Stimulated activated CD4-positive, alpha-beta T cell treated with anti-CD3 and anti-CD28 coated beads, Interleukin-12 subunit alpha, Interleukin-12 subunit beta, amount 100 ng/mL, for 4 hours (primary cell): ENCODE measurements at places on chromosomes 3 and 15.

DNA sequence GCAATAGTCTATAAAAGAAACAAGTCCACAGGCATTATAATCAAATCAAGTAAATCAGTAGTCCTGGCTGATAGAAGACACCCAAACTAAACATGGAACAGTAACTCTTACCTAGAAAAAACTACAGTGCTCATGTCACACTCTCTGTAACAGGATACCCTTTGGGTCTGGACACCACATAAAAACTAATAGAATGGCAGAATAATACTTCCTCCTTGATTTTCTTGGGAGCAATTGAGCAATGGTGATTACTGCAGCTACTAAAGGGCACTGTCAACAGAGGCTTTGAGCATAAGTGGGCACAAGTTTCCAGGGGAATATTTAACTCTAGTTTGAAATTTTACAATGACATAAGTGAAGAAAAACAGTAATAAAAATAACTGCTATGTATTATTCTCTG is 59.5 kb downstream of the GLB1 start:
- DNase-seq = no peak

DNA sequence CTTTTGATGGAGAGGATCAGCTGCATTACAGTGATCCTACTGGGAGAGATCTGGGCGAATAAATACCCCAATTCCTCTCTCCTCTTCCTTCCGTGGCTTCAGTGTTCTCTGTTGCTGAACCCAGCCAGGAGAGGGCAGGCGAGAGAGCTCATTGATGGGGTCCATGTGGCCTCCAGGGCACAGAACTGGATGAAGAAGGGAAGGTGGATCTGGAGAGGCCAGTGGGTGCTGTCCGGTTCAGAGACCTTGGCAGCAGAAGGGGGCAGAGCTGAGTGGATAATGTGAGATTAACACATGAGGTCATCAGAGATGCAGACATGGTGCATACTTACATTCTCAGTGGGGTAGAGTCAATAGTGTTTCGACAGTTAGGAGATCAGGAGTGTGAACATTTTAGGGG is 193.6 kb downstream of the CLSTN2 start:
- peak; percentile 0 for DNase-seq

DNA sequence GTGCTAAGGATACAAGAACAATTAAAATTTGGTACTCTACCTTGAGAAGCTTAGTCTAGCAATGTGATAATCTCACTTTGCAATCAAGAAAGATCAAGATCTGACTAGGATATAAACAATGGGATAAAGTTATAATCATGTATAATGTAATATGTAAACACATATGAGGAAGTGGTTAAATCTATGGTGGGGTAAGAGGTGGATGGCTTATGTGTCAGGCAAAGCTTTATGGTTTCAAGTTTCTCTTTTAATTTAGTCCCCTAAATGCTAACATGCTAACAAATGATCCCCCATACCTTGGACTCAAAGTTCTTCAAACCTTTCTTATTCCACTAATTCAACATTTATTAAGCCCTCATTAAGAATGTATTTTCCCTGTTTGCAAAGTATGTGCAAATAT is 2.5 kb downstream of the RSL24D1 start:
- no peak for DNase-seq

GRCh38 chr3:125383744-125384143 is 8.6 kb upstream of the ZNF148 start:
- no peak for DNase-seq

- no peak for DNase-seq
Measured at GRCh38 chr15:60005352-60006202, 1.5 kb downstream of the FOXB1 start.

DNA sequence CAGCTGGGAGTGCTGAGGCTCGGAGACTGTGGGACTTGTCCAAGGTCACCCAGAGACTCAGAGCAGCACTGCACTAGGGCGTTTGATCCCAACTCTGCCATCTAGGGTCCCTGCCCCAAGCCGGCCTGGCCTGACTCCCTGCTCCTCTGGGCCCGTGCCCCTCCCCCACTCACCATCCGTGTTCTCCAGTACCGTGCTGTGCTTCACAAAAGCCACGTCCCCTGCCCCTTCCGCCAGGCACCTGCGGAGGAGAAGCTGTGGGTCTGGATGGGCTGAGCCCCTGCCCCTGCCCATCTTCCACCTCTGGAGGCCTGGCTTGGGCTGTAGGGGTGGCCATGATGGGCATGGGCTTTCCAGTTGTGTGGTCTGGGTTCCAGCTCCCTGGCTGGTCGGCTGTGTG is 8.4 kb downstream of the MELTF start:
- no peak for DNase-seq

DNA sequence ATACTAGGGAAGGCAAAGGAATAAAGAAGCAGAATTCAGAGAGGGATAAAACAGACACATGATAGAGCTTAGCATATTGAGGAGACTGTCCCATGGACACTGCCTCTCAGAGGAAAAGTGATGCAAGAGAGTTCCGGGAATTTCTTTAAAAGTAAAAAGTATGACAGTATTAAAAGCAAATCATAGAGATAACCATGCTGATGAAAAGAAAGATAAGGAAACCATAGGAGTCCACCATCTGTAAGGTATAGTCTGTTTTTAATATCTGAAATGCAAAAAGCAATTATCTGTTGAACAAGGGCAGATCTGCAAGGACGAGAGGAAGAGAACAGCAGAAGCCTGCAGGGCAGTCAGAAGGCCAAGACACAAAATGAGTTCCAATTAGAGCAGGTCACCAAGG is 495.9 kb upstream of the GOLIM4 start:
- no peak for DNase-seq

DNA sequence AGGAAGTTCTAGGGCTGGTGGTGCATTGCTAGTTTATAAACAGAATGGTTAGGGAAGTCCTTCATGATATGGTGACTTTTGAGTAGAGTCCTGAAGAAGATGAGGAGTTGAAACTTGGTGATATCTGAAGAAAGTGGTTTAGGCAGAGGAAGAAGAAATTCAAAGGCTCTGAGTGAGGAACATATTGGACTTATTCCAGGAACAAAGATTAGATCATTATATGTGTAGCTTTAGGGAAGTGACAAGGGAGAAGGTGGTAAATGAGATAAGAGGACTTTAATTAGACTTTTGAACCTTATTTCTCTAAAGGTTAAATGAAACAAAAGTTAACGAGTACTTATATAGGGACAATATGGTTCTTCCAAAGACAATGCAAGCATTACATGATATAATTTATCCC is 286.7 kb downstream of the DOCK3 start:
- DNase-seq = no peak

DNA sequence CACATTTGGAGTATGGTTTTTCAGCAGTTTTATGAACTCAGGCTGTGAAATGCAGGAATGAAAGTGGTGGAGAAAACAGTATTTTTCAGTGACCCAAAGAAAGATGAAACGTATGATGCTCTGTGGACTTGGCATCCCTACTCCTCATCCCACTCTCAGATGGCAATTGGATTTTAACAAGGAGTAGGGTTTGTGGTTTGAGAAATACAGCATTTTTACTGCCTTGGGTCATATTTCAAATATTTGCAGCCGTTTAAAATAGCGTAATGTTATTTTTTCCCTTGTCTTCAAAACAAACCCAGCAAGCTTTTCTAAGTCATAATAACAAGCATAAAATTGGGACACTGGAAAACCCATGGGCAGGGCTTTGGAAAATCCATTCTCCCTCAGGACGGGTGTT is 117.2 kb upstream of the LRIG1 start:
- no peak for DNase-seq

GRCh38 chr3:170641510-170642236 is 55.8 kb upstream of the SLC7A14 start:
- DNase-seq = no peak

- DNase-seq = no peak
Measured at GRCh38 chr3:43525941-43526607, 95.7 kb downstream of the ANO10 start.

DNA sequence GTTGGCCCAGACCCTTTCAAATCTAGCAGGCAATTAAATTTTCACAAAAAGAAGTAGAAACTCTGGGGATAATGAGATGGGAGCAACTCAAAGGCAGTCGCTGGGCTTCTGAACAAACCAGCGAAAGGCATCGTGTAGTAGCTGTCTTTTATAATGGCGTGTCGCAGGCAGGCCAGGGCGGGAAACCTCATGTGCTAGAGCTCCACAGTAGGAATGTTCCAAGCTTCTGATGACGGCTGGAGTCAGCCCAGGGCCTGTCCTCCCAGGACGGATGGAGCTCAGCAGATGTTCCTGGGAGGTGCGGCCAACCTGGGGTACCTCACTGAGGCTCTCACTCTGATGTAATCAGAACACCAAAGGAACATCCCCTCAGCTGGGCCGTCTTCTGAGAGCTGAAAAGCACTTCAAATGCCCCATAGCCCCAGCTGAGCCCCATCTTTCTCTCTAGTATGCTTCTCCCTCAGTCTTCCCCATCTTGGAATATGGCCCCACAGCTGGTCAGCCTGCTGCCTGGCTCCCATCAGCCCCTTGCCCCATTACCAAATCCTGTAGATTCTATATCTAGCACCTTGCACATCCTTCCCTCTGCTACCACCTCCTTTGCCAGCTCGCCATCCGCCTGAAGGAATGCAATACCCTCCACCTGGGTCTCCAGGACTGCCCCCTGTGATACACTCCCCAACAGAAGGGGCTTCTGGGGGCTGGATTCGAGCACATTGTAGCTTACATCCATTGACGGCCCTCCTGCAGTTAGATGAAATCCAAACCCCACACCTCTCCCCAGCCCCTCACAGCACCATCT is 54.9 kb upstream of the ATP2B2 start:
- no peak for DNase-seq

- DNase-seq = no peak
Measured at GRCh38 chr15:66833803-66834202, 131.8 kb downstream of the SMAD6 start.

- DNase-seq = peak; percentile 55
Measured at GRCh38 chr3:60053526-60054265, 1003.9 kb upstream of the CFAP20DC start.

GRCh38 chr3:98776140-98776493 is 13.0 kb downstream of the ST3GAL6 start:
- DNase-seq = no peak

DNA sequence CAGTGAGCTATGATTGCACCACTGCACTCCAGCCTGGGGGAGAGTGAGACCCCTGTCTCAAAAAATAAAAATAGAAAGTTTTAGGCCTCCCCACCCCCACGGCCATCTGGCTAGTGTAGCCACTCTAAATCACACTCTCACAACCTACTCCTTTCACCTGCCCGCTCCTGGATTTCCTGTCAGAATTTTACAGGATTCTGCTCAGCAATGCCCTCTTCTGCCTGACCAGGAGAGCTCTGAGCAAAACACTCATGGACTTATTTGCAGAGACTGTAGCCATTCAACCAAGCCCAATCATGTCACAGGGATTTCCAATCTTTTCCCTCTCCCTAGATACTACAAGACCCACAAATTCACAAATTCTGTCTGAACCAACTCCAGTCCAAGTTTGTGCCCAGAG is 242.6 kb upstream of the TPRG1 start:
- DNase-seq = no peak

GRCh38 chr3:191301017-191301416 is 28.2 kb upstream of the CCDC50 start:
- DNase-seq = no peak

- DNase-seq = no peak
Measured at GRCh38 chr3:132661101-132661500, 972 bp downstream of the UBA5 start.

- no peak for DNase-seq
Measured at GRCh38 chr3:42402394-42403096, 7.9 kb downstream of the LYZL4 start.

GRCh38 chr3:69879051-69879450 is 120.5 kb upstream of the SAMMSON start:
- no peak for DNase-seq

GRCh38 chr15:42151141-42151561 is 5.3 kb downstream of the PLA2G4F start:
- no peak for DNase-seq

DNA sequence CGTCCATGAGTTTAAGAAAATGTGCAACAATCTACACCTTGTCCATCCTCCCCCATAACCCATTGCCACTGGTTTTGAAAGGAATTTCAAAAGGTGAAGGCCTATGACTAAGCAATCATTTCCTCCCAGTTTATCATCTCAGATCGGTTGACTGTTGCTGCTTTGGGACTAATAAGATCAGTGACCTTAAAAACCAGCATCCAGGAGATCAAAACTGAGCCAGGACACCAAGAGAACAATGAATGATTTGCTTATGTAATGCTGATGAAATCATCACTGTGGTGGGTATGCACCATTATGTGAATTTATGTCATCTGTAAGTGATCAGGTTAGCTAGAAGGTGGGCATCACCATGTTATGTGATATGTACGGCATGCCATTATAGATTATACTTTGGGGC is 195.5 kb downstream of the SSR3 start:
- DNase-seq = no peak

DNA sequence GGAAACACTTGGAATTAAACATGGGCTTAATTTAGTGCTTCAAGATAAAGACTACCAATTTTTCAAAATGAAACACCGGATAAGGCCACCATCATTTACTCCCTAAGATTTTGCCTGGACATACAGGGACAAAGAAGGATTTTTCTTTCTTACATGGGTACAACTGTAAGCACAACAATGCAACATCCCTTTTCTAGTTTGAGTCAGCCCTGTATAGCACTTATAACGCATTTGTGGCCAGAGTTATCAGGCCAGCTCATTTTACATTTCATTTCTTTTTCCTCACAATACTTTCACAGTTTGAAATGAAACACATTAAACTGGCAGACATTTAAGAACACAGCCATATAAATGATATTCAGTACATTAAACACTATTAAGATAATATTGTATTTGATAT is 9.8 kb upstream of the SUCNR1 start:
- DNase-seq = no peak

DNA sequence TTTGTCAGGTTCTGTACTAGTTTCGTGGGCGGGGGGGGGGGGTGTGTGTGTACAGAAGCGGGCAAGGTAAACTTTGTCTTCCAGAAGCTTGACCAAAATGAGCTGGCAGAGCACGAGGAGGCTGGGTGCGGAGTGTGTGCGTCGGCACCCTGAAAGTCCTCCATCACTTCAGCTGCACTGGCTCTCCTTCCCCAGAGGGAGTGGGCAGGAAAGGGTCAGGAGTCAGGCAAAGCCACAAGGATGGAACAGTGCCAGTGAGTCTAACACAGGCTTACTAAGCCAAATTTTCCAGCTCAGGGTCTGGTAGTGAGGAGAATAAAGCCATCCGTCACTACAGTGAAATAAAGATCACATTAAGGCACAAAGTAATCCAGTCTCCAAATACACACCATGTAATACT is 11.9 kb upstream of the SH3GL3 start:
- no peak for DNase-seq

DNA sequence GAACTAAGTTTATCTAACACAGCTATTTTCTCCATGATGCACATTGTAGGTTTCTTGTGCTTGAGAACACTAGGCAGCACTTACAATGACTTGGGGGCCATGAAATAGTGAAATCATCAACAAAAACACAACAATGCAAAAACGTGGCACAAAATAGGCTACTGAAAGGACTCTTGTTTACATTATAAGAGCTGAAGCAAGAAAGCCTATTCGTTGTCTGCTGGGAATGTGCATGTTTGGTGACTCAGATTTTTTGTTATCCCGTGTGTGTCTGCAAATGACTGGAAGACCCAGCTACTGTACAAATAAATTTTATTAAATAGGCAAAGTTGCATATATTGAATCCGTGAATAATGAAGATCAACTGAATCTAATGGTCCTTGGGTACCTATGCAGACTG is 85.0 kb downstream of the TCF12 start:
- no peak for DNase-seq
